ENCODE measurements at places on chromosomes 11 and 22.

DNA sequence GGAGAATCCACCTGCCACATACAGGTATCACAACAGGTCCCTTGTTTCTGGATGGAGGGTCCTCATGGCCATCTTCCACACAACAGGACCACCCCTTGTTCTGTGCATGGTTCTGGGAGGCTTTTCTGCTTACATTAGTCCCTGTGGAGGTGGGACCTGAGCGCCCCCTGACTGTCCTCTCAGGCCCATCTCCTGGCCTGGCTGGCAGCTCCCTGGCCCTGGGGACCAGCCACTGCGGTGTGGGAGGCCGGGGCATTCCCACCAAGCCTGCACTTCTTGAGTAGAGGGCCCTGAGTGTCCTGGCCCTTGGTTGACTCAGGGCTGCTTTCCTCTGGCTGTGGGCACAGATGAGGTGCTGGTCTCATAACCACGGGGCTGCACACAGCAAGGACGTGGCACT lies 5.0 kb downstream of the COX8A start:
- no peak for DNase-seq

DNA sequence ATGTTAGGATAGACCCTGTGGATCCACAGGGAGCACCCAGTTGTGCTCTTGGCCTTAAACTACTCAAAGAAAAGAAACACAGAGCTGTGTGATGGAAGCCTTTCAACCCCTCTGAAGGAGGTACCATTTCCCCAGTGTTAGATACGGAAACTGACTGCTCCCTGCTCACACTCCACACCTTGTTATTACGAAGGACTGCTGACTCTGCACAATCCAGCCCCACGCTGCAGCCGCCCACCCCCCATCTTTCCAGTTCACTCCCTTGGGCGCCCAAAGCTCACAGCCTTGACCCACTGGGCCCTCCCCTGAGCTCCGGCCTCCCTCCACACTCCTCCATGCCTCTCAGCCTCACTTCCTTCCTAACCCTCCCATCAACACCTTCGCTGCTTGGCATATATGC lies 75.5 kb downstream of the EFCAB6 start:
- no peak for DNase-seq

DNA sequence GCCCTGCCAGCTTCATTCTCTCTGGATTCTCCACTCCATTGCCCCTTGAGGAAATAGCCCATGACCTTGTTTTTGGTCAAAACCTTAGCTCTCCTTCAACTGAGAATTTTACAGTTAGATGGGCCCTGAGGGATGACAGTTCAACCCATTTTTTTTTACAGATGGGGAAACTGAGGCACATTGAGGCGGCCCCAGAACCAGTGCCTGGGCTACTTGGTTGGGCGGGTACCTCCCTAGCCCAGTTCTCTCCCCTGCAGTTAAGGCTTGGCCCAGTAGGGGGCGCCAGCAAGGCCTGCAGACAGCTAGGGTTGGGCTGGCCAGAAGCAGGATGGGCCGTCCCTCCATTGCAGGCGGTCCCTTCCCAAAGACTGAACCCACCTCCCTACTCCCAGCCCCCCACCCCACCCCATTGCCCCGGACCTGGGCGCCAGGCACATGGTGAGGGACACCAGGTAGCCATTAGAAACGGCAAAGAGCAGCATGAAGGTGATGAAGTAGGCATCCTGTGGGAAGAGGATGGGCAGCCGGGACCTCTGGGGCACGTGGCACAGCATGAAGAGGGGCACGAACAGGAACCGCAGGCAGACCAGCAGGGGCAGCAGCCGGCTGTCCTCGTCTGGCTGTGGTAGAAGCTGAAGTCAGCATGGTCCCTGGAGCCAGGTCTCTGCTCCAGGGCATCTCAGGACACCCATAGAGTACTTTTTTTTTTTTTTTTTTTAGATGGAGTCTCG lies 7.6 kb downstream of the SLC29A2 start:
- DNase-seq: peak; percentile 73

GRCh38 chr11:76237000-76237649 lies 30.8 kb upstream of the WNT11 start:
- DNase-seq: no peak

DNA sequence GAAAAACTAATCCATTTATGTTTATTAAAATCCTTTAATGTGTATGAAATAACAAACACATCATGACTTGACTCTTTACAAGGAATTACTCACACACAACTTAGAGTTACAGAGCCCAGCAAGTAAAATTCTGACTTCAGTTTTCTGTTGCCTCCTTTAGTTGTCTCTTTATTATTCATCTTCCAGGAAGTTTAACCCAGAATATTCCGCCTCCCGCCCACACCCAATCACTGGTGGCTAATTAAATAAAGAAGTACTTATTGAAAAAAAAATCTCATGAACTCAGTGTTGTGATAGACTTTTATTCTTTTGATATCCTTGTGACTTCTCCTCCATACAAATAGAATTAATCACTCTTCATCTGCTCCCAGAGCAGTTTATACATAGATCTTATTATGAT lies 61.9 kb downstream of the MUC15 start:
- DNase-seq: no peak

DNA sequence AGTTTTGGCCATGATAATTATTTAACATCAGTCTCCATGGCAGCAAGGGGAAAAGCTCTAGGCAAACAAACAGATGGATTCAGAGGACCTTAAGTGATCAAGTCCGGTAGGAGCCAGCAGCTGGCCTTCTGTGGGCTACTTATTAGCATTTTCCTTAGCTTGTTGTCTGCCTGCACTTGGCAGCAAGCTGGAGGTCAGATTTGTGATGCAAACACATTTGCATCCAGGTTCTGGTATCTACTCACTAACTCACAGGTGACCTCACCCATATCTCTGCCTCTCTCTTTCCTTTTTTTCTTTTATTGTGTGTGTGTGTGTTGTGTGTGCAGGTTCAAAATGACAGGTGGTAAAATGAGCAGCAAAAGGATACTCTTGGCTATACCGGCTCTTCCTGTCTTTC lies 32.3 kb downstream of the ARHGAP42 start:
- DNase-seq: no peak

DNA sequence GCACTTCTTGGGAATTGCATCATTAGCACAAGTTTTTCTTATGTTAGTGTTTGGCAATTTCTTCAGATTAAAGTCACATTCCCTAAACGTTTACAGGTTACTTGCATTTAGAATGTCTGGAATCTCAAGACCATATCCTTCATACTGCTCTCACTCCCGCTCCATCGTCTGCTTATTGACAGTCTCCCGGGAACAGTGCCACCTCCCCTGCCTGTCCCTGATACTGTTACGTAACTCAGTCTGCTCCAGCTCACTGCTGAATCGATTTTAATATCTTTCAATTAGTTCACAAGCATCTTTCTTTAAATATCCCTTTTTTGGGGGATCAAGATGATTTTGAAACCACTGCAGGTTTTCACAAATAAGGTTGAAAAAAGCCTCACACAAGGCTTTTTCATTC lies 48.2 kb downstream of the GLYATL2 start:
- no peak for DNase-seq

GRCh38 chr22:49800408-49801238 lies 27.1 kb downstream of the BRD1 start:
- no peak for DNase-seq

DNA sequence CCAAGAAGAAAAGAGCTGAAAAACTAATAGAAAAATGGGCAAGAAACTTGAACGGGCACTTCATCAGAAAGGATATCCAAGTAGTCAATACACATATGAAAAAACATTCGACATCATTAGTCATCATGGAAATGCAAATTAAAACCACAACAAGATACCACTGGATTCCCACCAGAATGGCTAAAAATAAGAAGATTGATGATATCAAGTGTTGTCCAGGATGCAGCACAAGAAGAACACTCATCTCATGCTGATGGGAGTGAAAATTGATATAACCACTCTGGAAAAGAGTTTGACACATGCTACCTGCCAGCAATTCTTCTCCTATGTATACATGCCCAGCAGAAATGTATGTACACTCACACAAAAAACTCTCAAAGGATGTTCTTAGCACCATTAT lies 26.9 kb upstream of the SCUBE2 start:
- DNase-seq: no peak
